ENCODE measurements at places on chromosomes 2 and 18.
A peak's percentile ranks its signal among the peaks of the same experiment; 100 is the strongest.

- DNase-seq, result no peak
Observed at GRCh38 chr18:74454279-74454751, 2.8 kb downstream of the DIPK1C start.

DNA sequence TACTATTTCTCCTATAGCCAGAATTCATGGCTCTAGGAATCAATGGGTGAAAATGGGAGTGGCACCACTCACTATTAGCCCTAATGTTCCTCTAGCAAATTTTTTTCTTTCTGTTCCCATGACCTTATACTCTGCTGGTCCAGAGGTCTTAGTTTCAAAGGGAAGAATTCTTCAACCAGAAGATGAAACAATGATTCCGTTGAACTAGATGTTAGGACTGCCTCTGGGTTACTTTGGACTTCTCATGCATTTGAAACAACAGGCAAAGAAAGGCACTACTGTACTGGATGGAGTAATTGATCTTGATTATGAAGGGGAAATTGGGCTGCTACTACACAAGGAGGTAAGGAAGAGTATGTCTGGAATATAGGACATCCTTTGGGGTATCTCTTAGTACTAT lies 18.6 kb upstream of the ADCYAP1 start:
- no peak for DNase-seq

DNA sequence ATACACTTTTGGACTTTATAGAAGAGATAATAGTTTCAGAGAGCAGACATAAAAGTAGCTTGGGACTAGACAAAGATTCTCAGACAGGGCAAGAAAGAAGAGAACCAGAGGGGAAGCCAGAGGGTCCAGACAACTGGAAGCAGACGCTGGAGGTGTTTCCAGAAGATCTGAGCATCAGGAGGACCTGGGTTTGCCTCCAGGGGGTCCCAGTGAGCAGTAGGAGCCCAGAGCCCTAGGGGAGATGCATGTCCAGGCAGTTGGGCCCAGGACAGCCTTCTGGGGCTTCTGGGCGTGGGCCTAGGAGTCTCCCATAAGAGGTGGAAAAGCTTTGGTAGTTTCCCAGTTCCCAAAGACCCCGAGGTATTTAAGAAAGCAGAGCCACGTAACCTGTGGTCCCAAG lies 251.2 kb upstream of the ID2 start:
- no peak for DNase-seq

- no peak for DNase-seq
Observed at GRCh38 chr2:39118786-39119499, 1.9 kb downstream of the SOS1 start.

DNA sequence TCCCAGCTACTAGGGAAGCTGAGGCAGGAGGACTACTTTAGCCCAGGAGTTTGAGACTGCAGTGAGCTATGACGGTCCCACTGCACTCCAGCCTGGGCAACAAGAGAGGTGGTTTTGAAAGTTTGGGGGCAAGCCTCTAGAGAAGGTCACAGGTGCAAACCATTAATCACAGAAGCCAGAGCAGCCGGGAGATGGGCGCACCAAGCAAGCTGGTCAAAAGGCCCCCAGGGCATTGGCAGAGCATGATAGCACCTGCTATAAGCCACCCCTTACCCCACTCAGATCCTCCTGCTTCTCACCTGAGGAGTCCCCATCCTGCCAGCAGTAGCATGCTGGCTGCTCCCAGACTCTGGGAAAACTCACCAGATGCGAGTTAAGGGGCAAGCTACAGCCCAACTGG lies 116.1 kb upstream of the RAB12 start:
- DNase-seq, result no peak

GRCh38 chr2:40513201-40513600 lies 61.3 kb upstream of the SLC8A1 start:
- DNase-seq, result no peak

GRCh38 chr18:34901299-34901698 lies 139.9 kb upstream of the MAPRE2 start:
- DNase-seq, result no peak

DNA sequence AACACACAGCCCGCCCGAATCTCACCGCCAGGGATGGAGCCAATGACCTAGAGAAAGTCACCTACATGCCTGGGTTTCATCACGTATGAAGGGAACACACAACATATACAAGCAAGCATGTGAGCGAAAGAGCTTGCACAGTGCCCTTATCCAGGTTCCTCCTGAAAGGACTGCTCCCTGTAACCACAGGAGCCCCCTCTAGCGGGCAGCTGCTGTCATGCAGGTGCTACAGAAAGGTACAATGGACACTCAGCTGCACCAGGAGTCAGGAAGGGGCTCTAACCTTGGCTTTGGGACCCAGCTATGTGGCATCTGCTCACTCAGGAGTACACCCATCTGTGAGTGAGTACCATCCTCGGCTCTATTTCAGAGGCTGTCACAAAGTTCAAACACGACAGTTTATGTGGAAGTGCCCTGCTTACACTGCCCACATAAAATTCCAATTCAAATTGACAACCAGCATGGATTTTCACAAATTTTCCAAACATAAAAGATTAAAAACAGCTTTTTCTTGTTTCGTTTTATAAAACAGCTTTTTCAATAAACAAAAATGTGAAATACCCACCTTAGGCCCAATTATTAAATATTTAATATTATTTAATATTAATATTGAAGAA lies 3.5 kb downstream of the NDUFA10 start:
- DNase-seq, result peak; percentile 82
